ENCODE measurements at places on chromosomes 4 and X.

GRCh38 chrX:19793471-19793870 lies 93.9 kb downstream of the SH3KBP1 start:
- H3K4me3 ChIP-seq, result no peak overlapping the region
- H3K27me3 ChIP-seq, result no peaks in the 10 kb centered on the region
- DNase-seq, result no peak
- no peaks in the 10 kb centered on the region for H3K4me1 ChIP-seq

DNA sequence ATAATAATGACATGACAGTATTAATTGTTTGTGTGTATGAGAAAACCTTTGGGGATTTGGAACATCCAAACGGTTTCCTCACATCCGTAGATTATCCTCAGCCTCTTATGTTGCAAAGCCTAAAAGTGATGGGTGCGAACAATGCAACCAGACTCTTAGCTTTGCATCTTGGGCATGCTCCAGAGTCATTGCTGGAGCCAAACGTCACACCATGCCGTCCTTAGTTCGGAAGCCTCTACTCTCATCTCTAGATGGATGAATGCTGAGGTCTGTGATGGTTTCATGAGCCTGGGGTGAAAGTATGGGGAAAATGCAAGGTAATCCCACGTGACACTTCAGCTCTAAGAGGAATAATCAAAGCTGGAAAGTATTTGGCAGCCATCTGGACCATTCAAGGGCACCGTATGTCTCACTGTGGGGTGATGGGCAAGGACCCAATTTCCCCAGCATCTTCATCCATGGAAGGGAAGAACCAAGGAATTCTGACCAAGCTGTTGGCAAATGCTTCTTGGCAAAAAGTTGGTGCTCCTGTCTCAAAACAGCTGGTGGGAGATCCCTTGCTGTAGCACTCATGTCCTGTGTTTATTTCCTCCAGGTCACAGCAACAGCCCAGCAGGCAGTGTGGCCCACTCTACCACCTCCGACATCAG lies 6.3 kb upstream of the RTL5 start:
- no peaks in the 10 kb centered on the region for H3K36me3 ChIP-seq
- DNase-seq, result no peak
- H3K4me3 ChIP-seq, result no peak overlapping the region
- no peaks in the 10 kb centered on the region for H3K4me1 ChIP-seq

GRCh38 chr4:86944964-86945781 lies 10.4 kb downstream of the AFF1 start:
- DNase-seq, result no peak
- no peak overlapping the region for H3K27ac ChIP-seq
- H3K4me1 ChIP-seq, result peaks cover 20% of the 10 kb centered on the region
- peaks cover 12% of the 10 kb centered on the region for H3K36me3 ChIP-seq
- H3K4me3 ChIP-seq, result no peak overlapping the region

- no peaks in the 10 kb centered on the region for H3K36me3 ChIP-seq
- H3K4me1 ChIP-seq, result peaks cover 18% of the 10 kb centered on the region
- peak overlapping the region; percentile 73 for H3K4me3 ChIP-seq
- H3K27me3 ChIP-seq, result no peaks in the 10 kb centered on the region
- H3K27ac ChIP-seq, result peak overlapping the region; percentile 68
Observed at GRCh38 chr4:153466949-153467896, 1.1 kb downstream of the TMEM131L start.

DNA sequence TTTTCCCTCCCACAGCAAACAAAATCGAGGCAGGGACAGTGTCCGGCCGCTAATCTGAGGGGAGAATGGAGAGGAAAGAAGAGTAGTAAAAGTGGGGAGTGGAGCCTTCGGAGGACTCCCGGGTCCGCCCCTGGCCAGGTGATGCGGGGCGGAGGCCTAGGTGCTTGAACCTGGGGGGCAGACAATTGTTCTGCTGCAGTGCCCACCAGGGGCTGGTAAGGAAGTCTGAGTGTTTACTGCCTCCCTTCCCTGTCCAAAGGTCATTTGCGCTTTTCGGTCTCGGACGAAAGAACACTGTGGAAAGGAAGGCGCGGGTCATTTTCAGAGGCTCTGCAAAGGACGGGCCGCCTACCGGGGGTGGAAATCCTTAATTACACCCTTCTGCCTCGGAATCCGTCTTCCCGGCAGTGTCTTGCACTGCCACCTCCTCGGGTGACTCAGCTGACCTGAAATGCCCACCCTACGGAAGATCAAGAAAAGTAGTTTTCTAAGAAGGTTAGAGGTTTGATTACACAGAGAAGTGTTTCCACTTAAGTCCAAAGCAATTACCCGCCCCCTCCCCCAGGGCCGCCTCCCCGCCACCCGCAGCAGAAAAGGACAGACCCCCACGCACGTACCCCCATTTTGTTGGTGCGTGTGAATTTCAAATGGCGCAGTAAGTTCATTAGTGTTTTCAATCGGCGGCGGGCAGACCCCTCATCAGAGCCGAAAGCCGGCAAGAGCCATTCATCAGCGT lies 99.9 kb upstream of the TENM3 start:
- peak overlapping the region; percentile 72 for H3K4me3 ChIP-seq
- no peak for DNase-seq
- peaks cover 10% of the 10 kb centered on the region for H3K4me1 ChIP-seq
- no peak overlapping the region for H3K27ac ChIP-seq
- peaks cover 19% of the 10 kb centered on the region for H3K27me3 ChIP-seq
- no peaks in the 10 kb centered on the region for H3K36me3 ChIP-seq

- DNase-seq, result no peak
- H3K36me3 ChIP-seq, result no peaks in the 10 kb centered on the region
- H3K27ac ChIP-seq, result no peak overlapping the region
- no peaks in the 10 kb centered on the region for H3K27me3 ChIP-seq
Observed at GRCh38 chr4:159370286-159370685, 267.4 kb downstream of the RAPGEF2 start.

GRCh38 chr4:77443941-77444340 lies 161.7 kb upstream of the CXCL13 start:
- no peak overlapping the region for H3K4me3 ChIP-seq
- H3K4me1 ChIP-seq, result peaks cover 7% of the 10 kb centered on the region
- no peaks in the 10 kb centered on the region for H3K27me3 ChIP-seq

GRCh38 chr4:11074581-11075241 lies 354.0 kb downstream of the HS3ST1 start:
- no peak overlapping the region for H3K4me3 ChIP-seq
- no peaks in the 10 kb centered on the region for H3K36me3 ChIP-seq
- no peaks in the 10 kb centered on the region for H3K27me3 ChIP-seq
- no peak overlapping the region for H3K27ac ChIP-seq
- no peak for DNase-seq
- no peaks in the 10 kb centered on the region for H3K4me1 ChIP-seq

DNA sequence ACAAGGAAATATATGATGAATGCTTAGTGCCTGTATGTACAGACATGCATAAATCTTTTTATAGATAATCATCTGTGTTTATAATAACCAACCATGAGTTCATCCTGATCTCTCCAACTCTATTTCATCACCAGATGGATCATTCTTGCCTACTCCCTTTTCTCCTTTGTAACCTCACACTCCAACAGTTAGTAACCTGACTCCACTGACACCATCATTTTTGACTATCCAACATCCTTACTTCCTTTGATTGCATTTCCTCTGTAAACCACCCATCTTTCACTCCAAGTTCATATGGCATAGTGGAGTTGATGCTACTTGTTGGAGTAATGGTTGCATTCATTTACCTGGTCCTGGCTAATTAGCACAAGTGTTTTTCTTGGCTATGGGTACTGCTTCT lies 170.6 kb downstream of the ZNF330 start:
- H3K4me3 ChIP-seq, result no peak overlapping the region
- H3K4me1 ChIP-seq, result peaks cover 1% of the 10 kb centered on the region
- no peaks in the 10 kb centered on the region for H3K27me3 ChIP-seq
- DNase-seq, result no peak

DNA sequence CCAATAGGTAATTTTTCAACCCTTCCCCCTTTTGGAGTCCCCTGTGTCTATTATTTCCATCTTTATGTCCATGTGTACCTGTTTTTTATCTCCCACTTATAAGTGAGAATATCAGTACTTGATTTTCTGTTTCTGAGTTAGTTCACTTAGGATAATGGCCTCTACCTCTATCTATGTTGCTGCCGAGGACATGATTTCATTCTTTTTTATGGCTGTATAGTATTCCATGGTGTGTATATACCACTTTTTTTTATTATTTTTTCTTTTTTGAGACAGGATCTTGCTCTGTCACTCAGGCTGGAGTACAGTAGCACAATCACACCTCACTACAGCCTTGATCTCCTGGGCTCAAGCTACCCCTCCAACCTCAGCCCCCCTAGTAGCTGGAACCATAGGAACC lies 47.6 kb downstream of the FUNDC1 start:
- no peak for DNase-seq
- no peak overlapping the region for H3K4me3 ChIP-seq
- no peaks in the 10 kb centered on the region for H3K27me3 ChIP-seq
- H3K36me3 ChIP-seq, result no peaks in the 10 kb centered on the region

DNA sequence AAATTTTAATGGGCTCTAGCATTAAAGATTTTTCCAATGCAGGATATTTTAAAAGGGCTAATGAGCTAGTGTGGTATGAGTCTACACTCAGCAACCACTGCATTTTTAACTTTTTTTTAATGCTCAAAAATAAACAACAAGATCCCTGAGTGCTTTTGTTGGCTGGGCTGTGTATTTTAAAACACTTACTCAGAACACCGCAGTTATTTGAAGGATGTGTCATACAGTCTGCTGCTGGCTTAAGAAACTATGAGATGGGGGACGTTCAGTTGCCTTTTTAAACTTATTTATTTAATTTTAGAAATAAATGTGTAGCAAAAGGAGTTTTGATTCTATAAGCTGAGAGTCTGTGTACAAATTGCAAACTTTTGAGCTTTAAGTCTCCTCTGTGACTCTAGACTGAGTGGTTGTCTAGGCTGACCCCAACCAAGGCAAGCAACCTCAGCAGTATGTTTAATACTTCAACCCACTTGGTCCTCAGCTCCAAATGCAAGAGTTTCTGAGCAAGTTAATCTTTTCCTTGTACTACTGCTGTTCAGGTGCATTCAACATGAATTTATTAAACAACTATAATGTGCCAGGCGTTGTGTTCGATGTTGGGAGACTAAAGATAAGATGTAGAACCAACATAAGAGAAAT lies 278.6 kb upstream of the DIPK2B start:
- H3K36me3 ChIP-seq, result no peaks in the 10 kb centered on the region
- peaks cover 11% of the 10 kb centered on the region for H3K4me1 ChIP-seq
- no peak for DNase-seq
- no peaks in the 10 kb centered on the region for H3K27me3 ChIP-seq
- H3K27ac ChIP-seq, result peak overlapping the region; percentile 31
- H3K4me3 ChIP-seq, result no peak overlapping the region

DNA sequence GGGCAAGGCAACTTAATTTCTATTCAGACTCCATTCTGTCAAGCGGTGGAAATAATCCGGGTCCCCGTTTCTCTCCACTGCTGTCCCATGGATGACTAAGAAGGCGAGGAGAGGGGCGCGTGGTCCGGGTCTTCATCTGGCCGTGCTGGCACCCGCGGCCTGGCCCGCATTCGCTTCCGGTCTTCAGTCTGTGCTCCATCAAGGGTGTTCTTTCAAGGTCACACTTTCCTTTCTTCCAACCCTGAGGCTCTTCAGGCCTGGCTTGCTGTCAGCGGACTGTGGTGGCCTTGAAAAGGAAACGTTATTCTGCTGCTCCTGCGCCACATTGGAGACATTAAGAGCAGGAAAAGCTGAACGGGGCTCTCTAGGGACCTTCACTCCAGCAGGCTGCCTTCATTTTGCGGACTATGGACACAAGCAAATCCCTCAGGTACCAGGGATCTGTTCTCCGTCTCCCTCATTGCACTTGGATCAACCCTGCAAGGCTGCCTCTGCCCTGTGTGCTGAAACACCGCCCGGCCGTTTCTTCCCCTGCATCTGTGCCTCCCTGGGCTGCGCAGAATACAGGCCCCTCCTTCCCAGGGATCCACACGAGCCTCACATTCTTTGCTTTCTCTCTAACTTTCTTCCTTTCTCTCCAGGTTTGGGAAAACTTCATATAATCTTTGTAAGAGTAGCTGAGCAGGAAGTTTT lies 5.7 kb upstream of the SLC25A4 start:
- no peak overlapping the region for H3K27ac ChIP-seq
- no peaks in the 10 kb centered on the region for H3K4me1 ChIP-seq
- H3K27me3 ChIP-seq, result no peaks in the 10 kb centered on the region
- no peak for DNase-seq

GRCh38 chrX:65406532-65406931 lies 128.1 kb downstream of the LAS1L start:
- no peaks in the 10 kb centered on the region for H3K27me3 ChIP-seq
- no peak overlapping the region for H3K27ac ChIP-seq
- H3K36me3 ChIP-seq, result no peaks in the 10 kb centered on the region

- DNase-seq, result no peak
- no peaks in the 10 kb centered on the region for H3K36me3 ChIP-seq
- no peaks in the 10 kb centered on the region for H3K4me1 ChIP-seq
Observed at GRCh38 chr4:155828628-155829027, 37.4 kb downstream of the ASIC5 start.

GRCh38 chr4:156889616-156890594 lies 81.7 kb downstream of the PDGFC start:
- no peak overlapping the region for H3K4me3 ChIP-seq
- H3K4me1 ChIP-seq, result peaks cover 3% of the 10 kb centered on the region
- peak overlapping the region; percentile 46 for H3K27ac ChIP-seq

GRCh38 chrX:72539822-72540221 lies 32.8 kb downstream of the HDAC8 start:
- H3K27ac ChIP-seq, result no peak overlapping the region
- no peak for DNase-seq
- H3K4me3 ChIP-seq, result no peak overlapping the region
- H3K27me3 ChIP-seq, result no peaks in the 10 kb centered on the region
- no peaks in the 10 kb centered on the region for H3K4me1 ChIP-seq
- no peaks in the 10 kb centered on the region for H3K36me3 ChIP-seq

DNA sequence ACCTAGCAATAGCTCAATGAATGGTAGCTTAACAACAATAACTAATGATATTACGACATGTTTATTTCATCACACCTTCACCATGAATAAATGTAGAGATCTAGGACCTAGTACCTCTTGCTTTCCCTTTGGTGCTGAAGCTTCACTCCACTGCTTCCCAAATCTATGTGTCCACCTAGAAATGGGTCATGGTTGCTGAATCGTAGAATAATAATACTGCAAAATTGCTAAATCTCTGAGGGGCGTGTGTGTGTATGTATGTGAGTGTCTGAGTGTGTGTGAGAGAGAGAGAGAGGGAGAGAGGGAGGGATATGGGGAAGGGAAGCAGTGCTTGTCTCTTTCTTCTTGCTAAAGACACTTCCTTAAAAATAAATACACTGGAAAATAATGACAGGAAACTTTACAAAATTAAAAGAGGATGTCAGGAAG lies 109.3 kb upstream of the BMP2K start:
- no peak overlapping the region for H3K4me3 ChIP-seq
- DNase-seq, result no peak
- no peak overlapping the region for H3K27ac ChIP-seq
- no peaks in the 10 kb centered on the region for H3K27me3 ChIP-seq
- H3K36me3 ChIP-seq, result no peaks in the 10 kb centered on the region

- no peak for DNase-seq
- no peaks in the 10 kb centered on the region for H3K4me1 ChIP-seq
Observed at GRCh38 chr4:33737726-33738125, 2506.6 kb downstream of the ARAP2 start.

DNA sequence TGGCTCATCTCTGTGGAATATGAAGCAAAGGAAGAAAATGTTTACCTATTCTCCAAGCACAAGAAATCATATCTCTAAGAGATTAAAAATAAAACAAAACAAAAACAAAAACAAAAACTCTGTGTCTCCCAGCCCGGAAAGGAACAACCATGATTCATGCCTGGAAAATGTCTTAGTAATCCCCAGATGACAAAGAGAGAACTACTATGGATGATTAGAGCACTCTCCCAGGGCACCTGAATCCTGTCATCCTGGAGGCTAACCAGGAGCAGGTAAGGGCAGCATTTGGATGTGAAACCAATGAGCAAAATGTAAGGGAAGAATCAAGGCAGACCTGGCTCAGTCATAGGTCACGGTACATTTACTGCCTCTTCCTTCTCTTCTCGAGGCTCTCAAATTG lies 1.7 kb upstream of the AKAP4 start:
- no peak for DNase-seq
- H3K4me1 ChIP-seq, result no peaks in the 10 kb centered on the region
- no peaks in the 10 kb centered on the region for H3K36me3 ChIP-seq
- no peak overlapping the region for H3K27ac ChIP-seq
- H3K4me3 ChIP-seq, result no peak overlapping the region
